ENCODE measurements at places on chromosomes 11 and 22.

GRCh38 chr11:102592634-102593581 lies 32.2 kb downstream of the MMP20 start:
- no peak for DNase-seq

- DNase-seq = no peak
Observed at GRCh38 chr11:70210051-70210501, 7.0 kb downstream of the FADD start.

DNA sequence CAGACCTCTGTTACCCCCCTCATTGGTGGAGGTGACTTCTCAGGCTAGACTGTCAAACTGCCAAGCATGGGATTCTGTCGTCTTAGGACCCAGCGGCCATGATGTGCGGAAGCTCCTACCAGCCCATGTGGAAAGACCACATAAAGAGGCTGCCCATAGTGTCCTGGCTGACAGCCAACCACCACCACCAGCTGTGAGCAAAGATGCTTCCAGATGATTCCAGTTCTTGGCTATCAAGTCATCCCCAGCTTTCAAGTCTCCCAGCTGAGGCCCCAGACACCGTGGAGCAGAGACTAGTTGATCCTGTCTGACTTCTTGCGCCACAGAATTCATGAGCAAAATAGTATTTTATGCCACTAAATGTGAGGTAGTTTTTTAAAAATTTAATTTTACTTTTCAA lies 32.9 kb downstream of the SCUBE1 start:
- no peak for DNase-seq

DNA sequence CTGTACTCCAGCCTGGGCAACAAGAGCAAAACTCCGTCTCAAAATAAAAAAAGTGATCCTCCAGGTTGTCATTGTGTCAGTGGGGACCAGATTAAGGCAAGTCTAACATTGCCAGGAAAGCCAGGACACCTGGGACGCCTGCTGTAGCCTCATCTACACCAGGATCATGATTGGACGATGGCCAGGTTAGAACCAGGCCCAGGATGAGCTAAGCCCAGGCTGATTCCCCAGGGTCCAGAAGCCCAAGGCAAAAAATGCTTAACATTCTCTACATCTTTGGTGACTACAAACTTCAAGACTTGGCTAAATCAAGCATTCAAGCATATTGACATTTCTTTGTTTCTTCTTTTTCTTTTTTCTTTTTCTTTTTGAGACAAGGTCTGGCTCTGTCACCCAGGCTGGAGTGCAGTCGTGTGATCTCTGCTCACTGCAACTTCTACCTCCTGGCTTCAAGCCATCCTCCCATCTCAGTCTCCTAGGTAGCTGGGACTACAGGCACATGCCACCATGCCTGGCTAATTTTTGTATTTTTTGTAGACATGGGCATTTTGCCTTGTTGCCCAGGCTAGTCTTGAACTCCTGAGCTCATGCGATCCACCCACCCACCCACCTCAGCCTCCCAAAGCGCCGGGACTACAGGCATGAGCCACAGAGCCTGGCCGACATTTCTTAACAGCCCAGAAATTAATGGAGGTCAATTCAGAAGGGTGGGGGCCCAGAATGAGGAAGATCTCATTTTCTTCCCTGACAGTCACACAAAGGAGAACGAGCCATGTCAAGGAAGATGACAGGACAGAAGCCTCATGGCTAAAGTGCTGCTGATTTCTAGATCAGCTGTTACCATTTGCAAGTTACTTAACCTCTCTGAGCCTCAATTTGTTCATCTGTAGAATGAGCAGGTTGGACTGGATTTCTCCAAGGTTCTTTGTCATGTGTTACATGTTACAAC lies 12.5 kb upstream of the PTPRJ start:
- DNase-seq = no peak

DNA sequence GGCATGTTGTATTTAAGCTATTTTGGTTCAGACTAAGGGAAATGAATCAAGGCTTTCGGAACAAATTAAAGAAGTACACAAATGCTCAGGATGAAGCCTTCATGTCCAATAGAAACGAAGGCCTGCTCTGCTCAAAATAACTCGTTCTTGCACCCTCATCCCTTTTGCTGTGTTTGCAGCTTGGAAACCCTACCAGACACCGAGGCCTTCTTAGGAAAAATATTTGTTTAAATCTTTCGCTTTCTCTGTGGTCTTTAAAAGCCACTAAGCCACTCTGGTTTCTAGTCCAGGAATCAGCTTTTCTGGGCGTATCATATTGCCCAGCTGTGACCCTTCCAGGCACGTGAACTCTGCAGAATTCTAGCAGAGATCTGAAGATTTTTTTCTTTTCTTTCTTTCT lies 60.9 kb upstream of the HSPA8 start:
- DNase-seq = no peak

- DNase-seq = no peak
Observed at GRCh38 chr22:20619045-20619892, 111.9 kb downstream of the MED15 start.

- no peak for DNase-seq
Observed at GRCh38 chr11:121645596-121645995, 192.8 kb upstream of the SORL1-AS1 start.

DNA sequence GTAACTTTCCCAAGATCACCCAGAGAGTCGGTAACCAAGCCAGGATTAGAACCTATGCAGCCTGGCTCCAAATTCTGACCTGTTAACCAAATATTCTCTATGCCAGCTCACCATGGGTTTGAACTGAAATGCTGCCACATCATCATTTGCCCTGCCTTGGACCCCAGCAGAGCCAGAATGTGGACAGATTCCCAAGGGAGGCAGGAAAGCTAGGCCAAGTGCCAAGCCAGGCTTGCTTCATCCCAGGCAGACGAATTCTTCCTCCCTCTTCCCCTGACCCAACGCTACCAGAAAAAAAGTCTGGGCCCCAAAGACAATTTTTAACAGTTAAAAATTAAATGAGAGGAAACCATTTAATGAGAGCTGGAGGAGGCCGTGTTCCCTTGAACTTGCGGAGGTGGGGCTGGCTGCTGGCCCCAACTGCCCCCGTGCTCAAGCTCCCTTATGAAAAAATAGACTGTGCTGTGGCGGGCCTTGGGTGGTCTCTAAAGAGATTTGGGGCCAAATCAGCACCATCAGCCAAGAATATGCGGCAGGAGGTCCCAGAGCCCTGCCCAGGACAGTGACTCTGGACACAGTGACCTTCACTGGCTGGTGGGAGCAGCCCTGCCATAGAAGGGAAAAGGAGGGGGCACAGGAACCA lies 184.1 kb upstream of the SYT13 start:
- DNase-seq = no peak

- no peak for DNase-seq
Observed at GRCh38 chr22:25627271-25627852, 62.9 kb downstream of the GRK3 start.

DNA sequence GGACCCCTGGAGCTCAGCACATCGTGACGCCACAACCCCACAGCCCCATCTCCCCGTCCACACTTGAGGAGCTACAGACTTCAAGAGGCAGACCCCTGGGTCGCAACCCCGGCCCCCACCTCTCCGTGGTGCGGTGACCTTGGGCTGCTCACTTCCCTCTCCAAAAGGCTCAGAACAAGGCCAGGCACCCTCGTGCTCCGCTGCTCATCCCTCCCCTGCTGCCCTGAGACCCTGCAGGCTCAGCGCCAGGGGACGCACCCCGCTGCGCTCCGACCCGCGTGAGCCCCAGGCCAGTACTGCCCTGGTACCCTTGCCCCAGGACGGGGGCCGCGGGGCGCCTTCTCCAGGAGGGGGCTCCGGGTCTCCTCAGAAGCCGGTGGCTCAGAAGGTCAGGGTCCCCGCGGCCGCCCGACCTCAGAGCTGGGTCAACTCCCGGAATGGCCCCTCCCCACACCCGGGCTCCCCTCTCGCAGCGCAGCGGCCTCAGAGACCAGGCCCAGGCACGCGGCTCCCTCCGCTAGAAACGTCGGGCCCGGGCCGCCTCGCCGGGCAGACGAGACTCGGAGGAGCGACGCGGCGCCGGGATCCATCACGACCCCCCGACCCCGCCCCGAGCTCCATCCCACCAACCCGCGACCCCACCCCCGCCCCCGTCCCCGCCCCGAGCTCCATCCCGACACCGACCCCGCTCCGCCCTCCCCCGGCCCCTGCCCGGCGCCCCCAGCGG lies 563 bp downstream of the GATD1 start:
- no peak for DNase-seq

GRCh38 chr11:32244453-32244852 lies 153.6 kb downstream of the RCN1 start:
- DNase-seq = no peak

- no peak for DNase-seq
Observed at GRCh38 chr11:72231396-72232259, 7.1 kb downstream of the INPPL1 start.

- DNase-seq = no peak
Observed at GRCh38 chr11:10658621-10659338, 34.8 kb downstream of the IRAG1 start.

GRCh38 chr11:16291729-16292128 lies 64.6 kb downstream of the SOX6 start:
- DNase-seq = no peak

GRCh38 chr11:115871161-115871760 lies 367.0 kb upstream of the CADM1 start:
- DNase-seq = no peak

GRCh38 chr11:43913829-43914380 lies 28.5 kb upstream of the C11orf96 start:
- no peak for DNase-seq

DNA sequence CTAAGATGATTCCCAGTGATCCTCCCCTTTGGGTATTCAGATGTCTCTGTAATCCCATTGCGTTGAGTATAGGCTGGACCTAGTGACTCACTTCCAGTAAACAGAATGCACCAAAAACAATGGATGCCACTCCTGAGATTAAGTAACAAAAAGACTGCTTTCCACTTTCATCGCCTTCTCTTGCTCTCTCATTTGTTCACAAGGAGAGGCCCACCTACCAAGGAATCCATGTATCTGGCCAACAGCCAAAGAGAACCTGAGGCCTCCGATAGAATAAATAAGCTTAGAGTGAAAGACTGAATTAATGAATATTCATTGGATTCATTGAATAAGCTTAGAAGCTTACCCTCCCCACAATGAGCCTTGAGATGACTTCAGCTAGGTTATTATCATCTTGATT lies 454.6 kb downstream of the KCNA4 start:
- DNase-seq = no peak

DNA sequence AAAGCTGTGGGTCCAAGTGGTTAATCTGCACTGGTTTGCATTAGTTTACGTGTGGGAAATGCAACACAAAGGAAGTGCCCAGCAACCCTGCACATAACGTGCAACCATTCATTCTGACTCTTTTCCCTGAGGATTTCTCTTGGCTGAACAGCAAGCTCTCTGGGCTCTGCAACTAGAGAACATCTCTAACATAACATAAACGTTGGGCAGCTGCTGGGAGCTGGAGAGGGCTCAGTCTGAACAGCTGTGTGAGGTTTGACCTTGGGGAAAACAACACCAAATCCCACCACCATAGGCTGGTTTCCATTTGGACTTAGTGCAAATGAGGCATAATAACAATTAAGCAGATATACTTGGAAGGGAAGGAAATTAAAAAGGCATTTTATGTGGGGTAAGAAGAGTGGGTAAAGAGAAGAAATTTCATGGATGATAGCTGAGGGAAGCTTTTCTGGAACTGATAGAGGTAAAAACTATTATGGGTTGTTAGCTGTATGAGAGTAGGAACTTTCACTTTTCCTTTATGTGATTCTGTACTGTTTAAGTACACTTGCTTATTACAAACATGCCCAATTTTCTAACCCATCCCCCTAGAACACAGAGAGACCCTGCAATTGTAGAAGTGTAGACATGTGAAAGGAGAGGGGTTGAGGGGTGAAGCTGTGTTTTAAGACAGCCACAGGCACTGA lies 76.2 kb downstream of the SNX19 start:
- no peak for DNase-seq

- DNase-seq = no peak
Observed at GRCh38 chr11:130806746-130807145, 109.5 kb downstream of the SNX19 start.

DNA sequence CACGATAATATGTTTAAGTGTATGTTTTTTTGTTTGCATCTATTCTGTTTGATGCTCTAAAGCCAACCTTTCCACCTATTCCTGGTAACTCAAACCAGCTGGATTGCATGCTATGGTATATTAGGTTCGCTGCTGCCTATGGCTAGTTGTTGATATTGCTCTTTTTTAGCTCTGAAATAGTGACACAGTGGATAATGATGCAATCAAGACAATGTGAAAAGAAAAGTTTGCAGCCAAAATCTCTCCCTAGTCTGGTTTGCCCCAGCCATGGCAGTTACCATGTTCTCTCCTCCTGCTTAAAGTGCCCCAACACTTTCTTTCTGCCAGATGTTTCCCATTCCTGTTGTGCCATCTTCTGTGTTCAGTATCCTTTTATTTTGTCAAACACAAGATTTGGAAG lies 269.7 kb downstream of the DYNC2H1 start:
- DNase-seq = no peak

DNA sequence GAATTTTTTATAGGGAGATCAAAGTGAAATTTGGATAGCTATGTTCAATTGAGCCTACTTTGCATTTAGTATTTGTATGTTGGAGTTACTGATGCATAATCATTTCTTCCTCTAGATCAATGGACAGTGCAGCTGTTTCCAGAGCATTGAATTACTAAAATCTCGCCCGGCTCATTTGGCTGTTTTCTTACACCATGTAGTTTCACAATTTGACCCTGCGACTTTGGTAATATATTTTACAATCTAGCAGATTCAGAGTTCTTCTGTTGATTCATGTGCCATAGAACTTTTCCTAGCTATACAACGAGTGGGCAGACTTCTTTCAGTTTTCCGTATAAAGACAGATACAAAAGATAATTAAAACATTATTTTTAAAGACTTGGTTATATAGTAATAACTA lies 70.0 kb upstream of the GRIK4 start:
- no peak for DNase-seq

- no peak for DNase-seq
Observed at GRCh38 chr22:45919504-45920286, 57.3 kb downstream of the WNT7B start.

DNA sequence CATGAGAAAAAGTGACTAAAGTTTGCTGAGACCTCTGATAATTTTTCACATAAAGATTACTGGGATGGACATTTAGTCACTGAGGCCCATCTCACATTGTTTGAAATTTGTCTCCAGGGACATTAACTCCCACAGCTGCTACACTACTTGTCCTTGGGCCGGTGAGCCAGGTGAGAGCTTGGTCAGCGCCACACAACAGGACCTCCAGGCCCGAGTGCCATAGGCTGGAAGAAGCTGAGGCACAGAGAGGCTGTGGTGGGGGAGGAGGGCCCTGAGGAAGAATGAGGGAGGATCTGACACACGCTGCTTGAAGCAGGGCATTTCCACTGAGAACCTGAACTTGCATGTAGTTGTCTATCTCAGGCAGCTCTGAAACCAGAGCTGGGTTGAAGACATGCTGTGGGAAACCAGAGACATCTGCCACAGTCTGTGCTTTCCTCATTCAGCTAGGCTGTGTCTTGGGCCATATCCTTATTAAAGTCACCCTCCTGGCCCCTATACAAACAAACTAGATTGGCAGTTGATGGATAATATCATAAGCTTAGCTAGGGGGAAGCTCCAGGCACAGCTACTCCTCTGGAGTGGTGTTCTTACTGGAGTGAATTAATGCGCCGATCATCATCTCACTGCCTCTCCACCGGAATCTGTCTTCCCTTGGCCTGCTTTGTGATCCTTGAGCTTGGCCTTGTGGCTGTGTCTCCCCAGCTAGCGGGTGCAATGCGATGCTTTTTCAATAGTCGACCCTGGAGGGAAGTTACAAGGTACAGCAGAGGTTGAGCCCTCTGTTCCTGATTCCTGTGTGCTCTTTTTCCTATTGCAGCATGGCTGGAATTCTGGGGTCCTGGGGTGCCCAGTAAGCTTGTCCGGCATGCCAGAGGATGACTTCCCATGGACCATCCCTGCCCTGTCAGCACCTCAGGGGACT lies 225.3 kb upstream of the B3GAT1 start:
- DNase-seq = no peak

- peak; percentile 81 for DNase-seq
Observed at GRCh38 chr22:36065775-36066544, 37.3 kb upstream of the RBFOX2 start.

Data from pulmonary artery endothelial cell (primary cell).